ENCODE measurements at places on chromosomes 2 and 18. TPM values are rescaled to one million over a fixed set of nuclear protein-coding genes. Genes with fewer than 3 reads are reported as not detected.

The CFC1 gene
- not detected for total RNA-seq

DNA sequence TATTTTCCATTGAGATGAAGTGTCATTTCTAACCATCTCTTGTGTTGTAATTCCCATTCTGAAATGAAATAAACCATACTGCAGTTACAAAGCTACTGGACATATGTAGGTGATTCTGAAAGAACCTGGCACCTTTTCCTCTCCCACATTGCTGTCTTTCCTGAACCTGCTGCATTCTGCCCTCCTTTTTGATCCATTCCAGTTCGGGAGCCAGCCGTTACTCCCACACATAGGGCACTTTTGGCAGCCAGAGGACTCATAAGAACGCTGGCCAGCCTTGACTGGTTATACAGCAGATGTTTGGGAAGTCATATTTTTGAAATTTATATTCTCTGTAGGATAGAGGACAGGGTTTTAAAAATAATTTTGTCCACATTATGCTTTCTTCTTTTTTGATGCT is 369.8 kb upstream of the CDH7 start:
- DNase-seq = peak; percentile 27

DNA sequence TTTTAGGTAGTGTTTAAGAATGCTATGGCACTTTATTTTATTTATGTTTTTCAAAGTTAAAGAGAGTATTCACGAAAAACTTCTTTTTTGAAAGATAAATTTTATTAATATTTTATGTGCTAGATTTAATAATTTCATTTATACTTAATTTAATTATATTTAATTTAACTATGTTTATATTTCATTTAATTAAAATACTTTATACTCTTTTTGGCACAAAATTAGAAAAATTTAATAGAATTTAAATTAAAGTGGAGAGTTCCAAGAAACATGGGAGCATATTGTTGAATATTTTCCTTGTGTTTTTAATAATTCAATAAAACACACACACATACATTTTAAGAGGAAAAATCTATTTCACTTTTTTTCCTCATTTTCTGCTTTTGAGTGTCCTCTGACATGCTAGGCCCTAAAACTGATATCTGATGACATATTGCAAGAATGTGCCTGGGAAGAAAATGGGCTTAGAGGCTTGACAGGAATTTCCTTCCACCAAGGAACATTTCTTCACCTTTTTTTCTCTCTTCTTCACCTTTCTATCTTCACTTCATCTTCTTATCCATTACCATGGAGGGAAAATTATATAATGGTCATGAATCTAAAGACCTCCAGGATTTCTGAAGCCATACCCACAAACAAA is 15.4 kb downstream of the ARHGAP28 start:
- no peak for DNase-seq

DNA sequence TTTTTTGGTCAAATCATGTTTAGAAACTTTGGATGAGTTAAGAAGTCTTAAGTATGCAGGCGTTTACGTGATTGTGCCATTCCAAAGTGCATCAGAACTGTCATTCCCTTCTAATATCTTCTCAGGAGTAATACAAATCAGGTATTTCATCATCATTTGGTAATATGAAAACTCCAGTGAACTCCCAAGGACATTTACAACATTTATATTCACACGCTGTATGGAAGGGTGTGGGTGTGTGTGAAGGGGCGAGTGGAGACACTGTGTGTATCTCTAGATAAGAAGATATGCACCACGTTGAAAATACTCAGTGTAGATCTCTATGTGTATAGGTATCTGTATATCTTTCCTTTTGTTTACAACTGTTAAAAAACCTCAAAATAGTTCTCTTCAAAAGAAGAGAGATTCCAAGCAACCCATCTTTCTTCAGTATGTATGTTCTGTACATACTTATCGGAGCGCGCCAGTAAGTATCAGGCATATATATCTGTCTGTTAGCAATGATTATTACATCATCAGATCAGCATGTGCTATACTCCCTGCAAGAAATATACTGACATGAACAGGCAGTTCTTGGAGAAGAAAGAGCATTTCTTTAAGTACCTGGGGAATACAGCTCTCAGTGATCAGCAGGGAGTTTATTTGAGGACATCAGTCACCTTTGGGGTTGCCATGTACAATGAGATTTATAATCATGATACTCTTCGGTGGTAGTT is 29.3 kb downstream of the COX7A2L start:
- no peak for DNase-seq

- DNase-seq = no peak
Measured at GRCh38 chr2:126344493-126344892, 311.5 kb upstream of the GYPC start.

DNA sequence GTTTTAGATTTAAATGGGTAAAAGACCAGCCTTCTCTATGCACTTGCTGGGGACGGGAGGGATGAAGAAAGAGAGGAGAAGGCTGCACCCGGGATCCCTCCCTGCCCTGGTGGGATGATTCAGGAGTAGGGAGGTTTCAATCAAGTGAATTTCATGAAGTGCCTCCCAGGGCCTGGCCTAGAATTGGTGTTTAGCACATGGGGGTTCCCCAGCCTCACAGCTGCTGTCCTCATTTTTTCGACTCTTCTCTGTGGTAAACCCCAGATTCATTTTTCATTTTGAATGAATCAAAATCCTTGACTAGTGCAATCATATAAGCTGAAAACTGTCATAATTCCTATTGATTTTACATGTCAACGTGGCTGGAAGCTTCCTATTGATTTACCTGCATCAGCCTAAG is 81.1 kb downstream of the LPIN1 start:
- no peak for DNase-seq
